RWPE1 (cell line): ENCODE measurements at places on chromosomes 4 and X.
A peak's percentile ranks its signal among the peaks of the same experiment; 100 is the strongest.

GRCh38 chr4:130197946-130198345, 1102.0 kb downstream of the C4orf33 start:
- no peak for DNase-seq

- DNase-seq, result no peak
Measured at GRCh38 chr4:76998251-76998901, 48.8 kb downstream of the SEPTIN11 start.

- no peak for DNase-seq
Measured at GRCh38 chr4:139950568-139950967, 203.4 kb downstream of the MAML3 start.

GRCh38 chr4:140800666-140801065, 44.5 kb upstream of the TBC1D9 start:
- DNase-seq, result no peak

DNA sequence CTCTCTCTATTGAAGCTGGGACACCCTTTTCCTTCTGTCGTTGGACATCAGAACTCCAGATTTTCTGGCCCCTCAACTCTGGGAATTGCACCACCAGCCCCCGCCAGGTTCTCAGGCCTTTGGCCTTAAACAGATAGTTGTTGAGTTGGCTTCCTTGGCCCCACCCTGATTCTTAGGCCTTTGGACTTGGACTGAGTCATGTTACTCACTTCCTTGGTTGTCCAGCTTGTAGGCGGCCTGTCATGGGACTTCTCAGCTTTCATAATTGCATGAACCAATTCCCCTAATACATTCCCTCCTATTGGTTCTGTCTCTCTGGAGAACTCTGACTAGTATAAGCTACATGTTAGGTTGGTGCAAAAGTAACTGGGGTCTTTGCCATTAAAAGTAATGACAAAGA, 195.7 kb downstream of the GPAT3 start:
- DNase-seq, result no peak

- DNase-seq, result no peak
Measured at GRCh38 chr4:88008743-88009171, 1.3 kb downstream of the PKD2 start.

GRCh38 chrX:72107320-72107719, 24.4 kb downstream of the RTL5 start:
- peak; percentile 41 for DNase-seq

DNA sequence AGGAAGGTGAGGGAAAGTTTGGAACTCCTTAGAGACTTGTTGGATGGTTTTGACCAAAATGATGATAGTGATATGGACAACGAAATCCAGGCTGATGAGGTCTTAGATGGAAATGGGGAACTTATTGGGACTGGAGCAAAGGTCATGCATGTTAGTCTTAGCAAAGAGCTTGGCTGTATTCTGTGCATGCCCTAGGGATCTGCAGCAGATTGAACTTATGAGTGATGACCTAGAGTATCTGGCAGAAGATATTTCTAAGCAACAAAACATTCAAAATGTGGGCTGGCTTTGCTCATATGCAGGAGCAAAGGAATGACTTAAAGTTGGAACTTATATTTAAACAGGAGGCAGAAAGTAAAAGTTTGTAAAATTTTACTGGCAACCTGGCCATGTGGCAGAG, 489.3 kb upstream of the DIPK2B start:
- DNase-seq, result no peak

DNA sequence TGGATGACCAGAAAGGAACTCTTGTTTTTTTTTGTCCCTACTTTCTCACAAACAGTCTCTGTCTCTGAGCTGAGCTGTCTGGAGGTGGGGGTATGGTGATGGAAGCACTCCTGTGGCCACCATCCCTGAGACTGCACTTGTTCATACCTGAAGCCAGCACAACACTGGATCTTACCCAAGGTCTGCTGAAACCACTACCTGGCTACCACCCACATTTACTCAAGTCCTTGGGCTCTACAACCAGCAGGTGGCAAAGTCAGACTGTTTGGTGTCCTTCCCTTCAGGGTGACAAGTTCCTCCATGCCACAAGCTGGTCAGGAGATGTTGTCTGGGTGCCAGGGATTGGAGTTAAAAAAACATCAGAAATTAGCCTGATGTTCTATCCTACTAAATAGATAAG, 89.7 kb downstream of the NEXMIF start:
- no peak for DNase-seq

DNA sequence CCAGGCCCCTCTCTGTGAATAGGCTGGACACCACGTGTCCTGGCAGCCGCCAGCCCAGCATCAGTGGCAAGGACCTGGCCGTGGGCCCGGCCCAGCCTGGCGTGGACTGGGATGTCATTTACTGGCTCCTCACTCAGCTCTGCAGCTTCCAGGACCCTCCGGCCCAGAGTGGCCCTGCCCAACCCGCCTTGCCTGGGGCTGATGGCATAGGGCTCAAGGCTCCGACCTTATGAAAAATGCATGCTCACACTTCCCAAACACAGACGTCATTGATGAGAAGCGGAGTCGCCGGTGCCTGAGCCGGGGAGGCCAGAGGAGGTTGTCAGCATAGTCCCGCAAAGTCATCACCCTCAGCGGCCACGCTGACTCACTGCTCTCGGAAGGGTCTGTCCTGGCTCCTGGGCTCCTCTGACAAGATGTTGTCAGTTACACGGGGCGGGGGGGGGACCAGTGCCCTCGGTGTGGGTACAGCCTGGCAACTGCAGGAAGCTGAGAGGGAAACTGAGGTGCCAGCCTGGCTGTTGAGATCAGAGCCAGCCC, 14.3 kb downstream of the CFAP99 start:
- DNase-seq, result no peak

DNA sequence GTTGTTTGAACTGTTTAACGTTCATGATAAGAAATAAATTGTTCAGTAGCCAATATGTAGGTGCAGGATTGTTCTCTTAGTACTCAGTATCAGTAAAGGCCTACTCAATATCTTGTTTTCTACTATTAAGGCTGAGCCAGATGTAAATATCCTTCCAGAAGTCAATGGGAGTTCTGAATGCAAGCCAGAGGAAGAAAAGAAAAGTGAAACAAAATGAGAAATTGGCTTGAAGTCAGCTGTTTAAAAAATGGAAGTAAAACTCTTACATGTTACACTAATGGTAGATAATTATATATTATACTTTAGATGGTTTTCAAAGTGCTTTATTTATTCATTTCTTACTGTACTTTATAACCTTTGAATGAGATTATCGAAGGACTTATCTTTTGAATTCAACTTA, 1417.9 kb downstream of the ADGRL3 start:
- DNase-seq, result no peak
